T47D (cell line): ENCODE measurements at places on chromosomes 6 and 20.
A peak's percentile ranks its signal among the peaks of the same experiment; 100 is the strongest.

DNA sequence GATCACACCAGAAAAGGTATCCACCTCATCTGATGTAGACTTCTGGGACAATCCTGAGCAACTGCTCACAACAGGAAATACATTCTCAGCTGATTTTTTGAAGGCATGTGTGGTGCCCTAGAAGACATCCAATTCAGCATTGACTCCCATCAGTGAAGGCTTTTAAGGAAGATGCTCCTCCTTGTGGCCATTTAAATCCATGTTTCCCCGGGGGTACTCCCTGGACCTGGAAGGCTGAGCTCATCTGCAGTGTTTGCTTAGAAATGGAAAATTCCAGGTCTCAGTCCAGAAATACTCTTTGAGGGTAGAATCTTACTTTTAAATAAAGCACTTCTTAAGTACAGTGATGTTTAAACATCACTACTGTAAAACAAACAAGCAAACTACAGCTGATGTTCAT is 195.5 kb upstream of the PDE10A start:
- DNase-seq, result no peak

GRCh38 chr20:23159256-23159946 is 73.3 kb upstream of the CD93 start:
- no peak for DNase-seq

DNA sequence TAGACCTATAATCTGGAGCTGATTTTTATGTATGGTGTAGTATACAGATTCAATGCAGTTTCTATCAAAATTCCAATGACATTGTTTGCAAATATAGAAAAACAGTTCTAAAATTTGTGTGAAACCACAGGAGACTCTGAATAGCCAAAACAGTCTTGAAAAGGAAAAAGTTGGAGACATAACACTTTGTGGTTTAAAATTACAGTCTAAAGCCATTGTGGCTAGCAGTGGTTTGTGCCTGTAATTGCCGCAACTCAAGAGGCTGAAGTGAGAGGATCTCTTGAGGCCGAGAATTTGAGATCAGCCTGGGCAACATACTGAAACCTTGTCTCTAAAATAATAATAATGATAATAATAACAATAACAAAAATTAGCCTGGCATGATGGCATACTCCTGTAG is 213.7 kb downstream of the CDKAL1 start:
- no peak for DNase-seq

DNA sequence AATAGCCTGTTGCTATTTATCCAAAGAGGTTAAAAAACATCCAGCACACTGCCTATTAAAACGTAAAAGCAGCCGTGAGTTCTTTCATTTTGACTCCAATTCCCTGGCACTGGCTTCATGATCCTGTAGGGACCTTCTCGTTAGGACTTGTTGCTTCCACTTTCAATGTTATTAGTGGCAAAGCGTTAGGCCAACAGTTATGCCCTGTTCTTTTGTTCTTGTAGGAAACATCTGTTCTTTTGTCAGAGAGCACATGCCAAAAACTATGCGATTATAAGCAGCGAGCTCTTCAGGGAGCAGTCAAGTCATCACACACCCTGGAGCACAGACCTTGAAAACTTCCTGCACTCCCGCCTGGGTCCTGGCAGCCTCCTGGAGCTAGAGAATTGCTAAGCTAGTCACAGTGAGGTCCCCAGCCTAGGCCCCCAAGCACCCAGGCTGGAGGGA is 609.5 kb upstream of the ARID1B start:
- no peak for DNase-seq

DNA sequence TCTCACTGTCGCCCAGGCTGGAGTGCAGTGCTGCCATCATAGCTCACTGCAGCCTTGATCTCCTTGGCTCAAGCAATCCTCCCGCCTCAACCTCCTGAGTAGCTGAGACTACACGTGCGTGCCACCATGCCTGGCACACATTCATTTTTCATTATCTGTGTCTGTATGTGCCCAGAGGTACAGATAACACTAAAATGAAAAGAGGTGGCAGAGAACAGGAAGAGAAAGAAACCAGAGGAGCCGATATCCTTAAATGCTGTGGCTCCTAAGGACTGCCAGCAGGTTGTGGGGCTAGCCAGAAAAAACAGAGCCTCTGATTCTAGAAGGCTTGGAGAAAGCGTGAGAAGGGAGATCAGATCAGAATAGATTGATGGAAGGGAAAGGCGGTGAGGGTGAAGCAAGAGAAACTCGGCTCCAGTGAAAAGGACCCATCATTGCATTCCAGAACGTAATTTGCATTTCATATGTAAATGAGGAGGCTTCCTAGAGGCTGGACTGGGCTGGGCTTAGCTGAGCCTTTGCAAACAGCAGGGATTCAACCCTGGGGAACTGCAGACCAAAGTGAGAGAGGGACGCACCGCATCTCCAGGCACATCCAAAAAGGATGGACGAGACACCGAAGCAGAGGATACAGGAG is 64.2 kb downstream of the GCNT2 start:
- DNase-seq, result no peak

- DNase-seq, result no peak
Observed at GRCh38 chr20:60961551-60961950, 290.5 kb upstream of the CDH4 start.

- DNase-seq, result no peak
Observed at GRCh38 chr20:20440481-20440880, 72.6 kb downstream of the INSM1 start.

GRCh38 chr20:19756761-19757486 is 1.1 kb upstream of the RIN2 start:
- peak; percentile 51 for DNase-seq

DNA sequence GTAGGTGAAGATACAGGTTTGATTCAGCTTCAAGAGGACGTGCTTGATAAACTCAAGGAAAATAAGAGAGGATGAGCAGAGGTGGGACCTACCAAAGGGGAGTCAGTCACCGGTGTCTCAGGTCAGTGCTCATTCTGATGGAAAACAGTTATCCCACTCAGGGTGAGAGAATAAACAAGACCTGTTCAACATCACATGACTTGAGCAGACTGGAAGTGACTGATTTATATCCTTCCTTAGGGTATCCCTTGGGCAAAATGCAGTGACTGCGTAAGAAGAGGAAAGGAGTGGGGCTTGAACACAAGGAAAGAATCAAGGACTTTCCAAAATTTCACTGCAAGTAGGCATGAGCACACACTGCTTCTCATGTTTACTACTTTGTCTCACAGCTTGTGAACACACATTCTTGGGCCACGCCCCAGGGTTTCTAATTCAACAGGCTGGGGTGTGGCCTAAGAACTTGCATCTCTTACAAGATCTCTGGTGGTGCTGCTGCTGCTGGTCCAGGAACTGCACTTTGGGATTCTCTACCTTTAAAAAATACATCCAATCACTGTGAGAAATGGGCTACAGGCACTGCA is 11.6 kb downstream of the CST3 start:
- no peak for DNase-seq
